Naive thymus-derived CD8-positive, alpha-beta T cell (primary cell): ENCODE measurements at places on chromosomes 7 and 10.

DNA sequence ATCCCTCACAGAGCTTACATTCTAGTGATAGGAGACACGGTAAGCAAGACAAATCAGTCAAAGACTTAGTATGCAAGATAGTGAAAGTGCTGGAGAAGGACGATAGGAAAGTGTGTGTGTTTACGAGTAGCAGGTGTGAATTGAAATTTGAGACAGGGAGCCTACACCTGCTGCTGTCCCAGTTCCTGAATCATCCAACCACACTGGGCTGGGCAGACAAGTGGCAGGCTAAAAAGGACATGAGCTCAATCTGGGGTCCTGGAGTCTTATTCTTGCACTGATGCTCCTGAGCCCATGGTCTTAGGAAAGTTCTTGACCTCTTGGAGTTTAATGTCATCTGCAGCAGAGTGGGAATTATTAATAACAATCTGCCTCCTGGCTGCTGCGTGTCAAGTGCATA, 16.2 kb downstream of the RBP3 start:
- DNase-seq = no peak

DNA sequence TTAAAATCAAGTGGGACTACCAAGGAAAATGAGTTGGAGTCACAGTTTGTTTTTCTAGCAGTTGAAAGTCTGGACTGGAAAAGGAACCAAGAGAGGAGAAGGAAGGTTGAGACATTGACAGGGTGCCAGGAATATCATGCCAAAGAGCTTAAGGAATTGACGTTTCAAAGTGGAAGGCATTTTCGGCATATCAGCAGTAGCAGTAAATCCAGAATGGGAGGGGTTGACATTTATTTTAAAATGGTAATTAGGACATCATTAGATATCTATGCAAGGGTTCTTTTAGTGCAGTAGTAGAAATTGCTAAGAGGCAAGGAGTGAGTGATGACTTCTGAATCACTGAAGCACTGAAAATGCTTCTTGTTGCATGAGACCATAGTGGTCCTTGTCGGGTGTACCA, 335.9 kb upstream of the PLXDC2 start:
- no peak for DNase-seq

DNA sequence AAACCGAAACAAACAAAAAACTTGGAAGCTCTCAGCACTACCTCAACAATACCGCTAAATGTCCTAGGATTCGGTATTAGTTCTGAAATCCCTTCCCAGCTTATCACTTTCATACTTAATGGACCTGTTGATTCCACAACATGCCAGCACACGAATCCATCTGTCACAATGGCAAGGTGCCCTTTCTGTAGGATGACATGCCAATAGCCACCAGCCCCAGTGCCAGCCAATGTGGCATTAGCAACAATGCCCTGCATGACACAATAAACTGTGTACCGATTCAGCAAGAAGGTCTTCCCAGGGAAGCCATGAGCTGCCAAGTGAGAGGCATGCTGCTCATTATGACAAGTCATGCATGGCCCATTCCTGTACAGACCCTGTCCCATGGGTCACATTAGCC, 35.6 kb upstream of the CHCHD3 start:
- no peak for DNase-seq

GRCh38 chr7:90190995-90191394, 20.5 kb upstream of the STEAP2 start:
- DNase-seq = no peak

GRCh38 chr7:134957005-134957404, 29.3 kb upstream of the AGBL3 start:
- DNase-seq = no peak

- DNase-seq = no peak
These were observed 1.4 kb downstream of the ETV1 start for GRCh38 chr7:13988065-13988464.

DNA sequence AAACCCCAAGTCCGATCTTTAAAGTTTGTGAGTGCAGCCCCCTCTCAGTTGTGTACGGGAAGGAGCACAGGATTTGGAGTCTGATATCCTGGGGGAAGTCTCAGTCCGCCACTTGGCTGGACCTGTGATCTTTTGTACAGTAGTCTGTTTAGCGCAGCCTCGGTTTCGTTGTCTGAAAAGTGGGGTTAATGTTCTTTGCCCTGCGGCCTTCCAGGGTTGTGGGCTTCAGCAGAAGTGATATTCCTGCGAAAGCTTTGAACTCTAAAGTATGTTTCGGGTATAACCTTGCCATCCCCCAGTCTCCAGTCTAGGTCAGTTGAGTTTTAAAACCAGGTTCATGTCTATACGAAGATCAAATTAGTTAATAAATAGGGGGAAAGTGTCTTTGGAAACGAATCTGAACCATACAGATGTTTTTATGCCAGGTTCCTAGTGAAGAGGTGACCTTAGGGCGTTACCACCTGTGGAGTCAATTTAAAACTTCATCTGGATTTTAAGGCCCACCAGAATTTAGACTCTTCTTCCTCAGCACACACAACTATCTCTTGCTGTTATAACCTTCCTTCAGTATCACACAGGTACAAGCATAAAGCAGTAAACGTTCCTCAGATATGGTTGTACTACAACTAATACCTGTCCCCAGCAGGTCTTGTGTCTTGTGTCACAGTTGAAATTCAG, 904 bp downstream of the R3HCC1L start:
- DNase-seq = no peak

DNA sequence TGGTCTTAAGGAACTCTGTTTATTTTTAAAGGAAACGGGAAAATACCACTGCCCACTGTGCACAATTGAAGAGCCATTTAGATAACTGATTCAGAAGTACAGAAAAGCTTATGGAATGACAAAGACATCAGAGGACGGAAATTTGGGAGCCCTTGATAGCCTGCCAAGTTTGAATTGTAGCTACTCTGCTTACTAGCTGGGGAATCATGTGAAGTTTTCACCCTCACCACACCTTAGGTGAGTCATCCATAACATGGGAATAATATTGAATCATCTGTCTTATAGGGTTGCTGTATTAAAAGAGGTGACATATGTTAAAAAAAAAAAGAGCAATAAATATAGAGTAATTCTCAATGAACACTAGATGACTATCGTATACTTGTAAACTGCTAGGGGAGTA, 1104.2 kb downstream of the GATA3 start:
- DNase-seq = no peak
